ENCODE measurements at places on chromosomes 6 and 20.
A peak's percentile ranks its signal among the peaks of the same experiment; 100 is the strongest.

DNA sequence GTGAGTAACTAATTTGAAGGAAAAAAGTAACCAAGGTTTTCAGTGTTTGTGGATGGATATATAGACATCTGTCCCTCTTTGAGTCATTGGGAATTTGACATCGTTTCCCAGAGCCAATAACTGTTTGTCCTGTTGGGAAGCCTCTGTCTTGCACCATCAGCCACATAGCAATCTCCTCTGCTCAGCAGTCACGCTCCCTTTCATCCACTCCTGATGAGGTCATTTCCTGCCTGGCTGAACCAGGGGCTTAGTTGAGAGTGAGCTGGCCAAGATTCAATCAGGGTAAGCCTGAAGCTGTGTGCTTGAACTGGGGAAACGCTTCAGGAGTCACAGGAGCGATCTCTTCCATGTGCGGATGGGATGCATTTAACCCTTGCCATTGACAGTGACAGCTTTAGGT, 121.5 kb upstream of the FOXQ1 start:
- DNase-seq, result peak; percentile 88
- H3K36me3 ChIP-seq, result no peaks in the 10 kb centered on the region
- H3K4me1 ChIP-seq, result peaks cover 6% of the 10 kb centered on the region
- no peaks in the 10 kb centered on the region for H3K27me3 ChIP-seq
- H3K27ac ChIP-seq, result peak overlapping the region; percentile 58
- no peak overlapping the region for H3K4me3 ChIP-seq

- no peak overlapping the region for H3K4me3 ChIP-seq
- H3K4me1 ChIP-seq, result no peaks in the 10 kb centered on the region
- H3K27ac ChIP-seq, result no peak overlapping the region
- DNase-seq, result no peak
- no peaks in the 10 kb centered on the region for H3K27me3 ChIP-seq
- no peaks in the 10 kb centered on the region for H3K36me3 ChIP-seq
Observed at GRCh38 chr20:9608639-9609340, 94.4 kb downstream of the LAMP5 start.

DNA sequence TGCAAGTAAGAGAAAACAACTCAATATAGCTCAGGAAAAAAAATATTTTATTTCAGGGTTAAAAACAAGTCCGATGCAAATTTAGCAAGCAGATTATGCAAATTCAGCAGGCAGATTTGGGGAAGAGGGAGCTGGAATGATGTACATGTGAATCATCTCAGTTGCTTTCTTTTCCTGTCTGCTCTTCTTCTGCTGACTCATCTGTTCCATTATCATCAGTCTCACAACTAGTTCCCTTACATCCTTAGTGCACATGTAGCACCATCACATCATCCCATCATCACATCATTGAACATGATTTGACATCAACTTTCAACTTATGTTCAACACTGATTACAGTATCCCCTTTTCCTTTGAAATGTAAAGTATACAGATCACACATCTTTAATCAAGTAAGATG, 11.5 kb upstream of the DEFB113 start:
- no peaks in the 10 kb centered on the region for H3K4me1 ChIP-seq
- H3K4me3 ChIP-seq, result no peak overlapping the region
- no peaks in the 10 kb centered on the region for H3K27me3 ChIP-seq
- no peak for DNase-seq

DNA sequence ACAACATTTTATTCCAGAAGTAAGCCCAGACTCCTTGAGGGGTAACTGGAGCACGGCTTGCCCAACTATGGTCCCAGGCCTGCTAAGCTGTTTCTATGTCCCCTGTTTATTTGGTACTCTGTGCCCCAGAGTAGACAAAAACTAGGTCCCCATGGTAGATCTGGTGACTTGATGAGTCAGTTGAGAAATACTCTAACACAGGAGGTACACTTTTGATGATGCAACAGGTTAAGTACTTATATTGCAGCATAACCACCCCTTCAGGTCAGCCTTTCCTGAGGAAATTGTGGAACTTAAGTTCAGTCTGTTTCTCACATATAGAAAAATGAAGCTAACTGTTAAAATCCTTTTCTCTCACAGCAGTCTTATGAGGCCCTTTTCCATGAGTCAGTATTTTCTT, 19.6 kb downstream of the TTPAL start:
- H3K36me3 ChIP-seq, result peaks cover 5% of the 10 kb centered on the region
- no peaks in the 10 kb centered on the region for H3K27me3 ChIP-seq
- H3K27ac ChIP-seq, result peak overlapping the region; percentile 88
- DNase-seq, result peak; percentile 75

- no peak overlapping the region for H3K27ac ChIP-seq
- no peaks in the 10 kb centered on the region for H3K36me3 ChIP-seq
- no peak overlapping the region for H3K4me3 ChIP-seq
- no peak for DNase-seq
Observed at GRCh38 chr6:74610352-74610751, 595.5 kb downstream of the COL12A1 start.
